ENCODE measurements at places on chromosomes 11 and 22. TPM values are rescaled to one million over a fixed set of nuclear protein-coding genes. Genes with fewer than 3 reads are reported as not detected.

The OR52N1 gene
- total RNA-seq = not detected

The NCAM1 gene
- not detected for total RNA-seq

The OR2AG1 gene
- not detected for total RNA-seq

The TRPM5 gene
- total RNA-seq = not detected

The KLHL35 gene
- total RNA-seq = 2.9 TPM

The GLB1L3 gene
- 0.50 TPM for total RNA-seq

The TNNI2 gene
- total RNA-seq = 8.8 TPM

The SERPING1 gene
- 23.8 TPM for total RNA-seq

The SLC22A25 gene
- not detected for total RNA-seq

DNA sequence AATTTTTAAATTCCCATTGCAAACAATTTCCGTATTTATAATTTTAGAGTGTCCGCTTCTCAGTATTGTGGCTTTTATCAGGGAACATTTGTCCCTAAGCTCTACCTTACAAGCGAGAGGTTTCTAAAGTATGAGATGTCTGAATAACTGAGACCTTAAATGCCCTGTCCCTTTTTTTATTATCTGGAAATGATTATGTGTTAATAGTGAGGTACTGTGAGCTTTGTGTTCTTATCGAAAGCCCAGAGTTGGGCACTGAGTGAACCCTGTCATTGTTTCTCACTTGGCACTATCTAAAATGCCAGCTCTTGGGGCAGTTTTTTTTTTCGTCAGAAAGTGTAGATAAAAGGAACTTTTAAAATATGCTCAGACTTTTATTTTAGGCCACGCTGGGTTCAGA lies 9.5 kb downstream of the CTTN start:
- no peak for DNase-seq

DNA sequence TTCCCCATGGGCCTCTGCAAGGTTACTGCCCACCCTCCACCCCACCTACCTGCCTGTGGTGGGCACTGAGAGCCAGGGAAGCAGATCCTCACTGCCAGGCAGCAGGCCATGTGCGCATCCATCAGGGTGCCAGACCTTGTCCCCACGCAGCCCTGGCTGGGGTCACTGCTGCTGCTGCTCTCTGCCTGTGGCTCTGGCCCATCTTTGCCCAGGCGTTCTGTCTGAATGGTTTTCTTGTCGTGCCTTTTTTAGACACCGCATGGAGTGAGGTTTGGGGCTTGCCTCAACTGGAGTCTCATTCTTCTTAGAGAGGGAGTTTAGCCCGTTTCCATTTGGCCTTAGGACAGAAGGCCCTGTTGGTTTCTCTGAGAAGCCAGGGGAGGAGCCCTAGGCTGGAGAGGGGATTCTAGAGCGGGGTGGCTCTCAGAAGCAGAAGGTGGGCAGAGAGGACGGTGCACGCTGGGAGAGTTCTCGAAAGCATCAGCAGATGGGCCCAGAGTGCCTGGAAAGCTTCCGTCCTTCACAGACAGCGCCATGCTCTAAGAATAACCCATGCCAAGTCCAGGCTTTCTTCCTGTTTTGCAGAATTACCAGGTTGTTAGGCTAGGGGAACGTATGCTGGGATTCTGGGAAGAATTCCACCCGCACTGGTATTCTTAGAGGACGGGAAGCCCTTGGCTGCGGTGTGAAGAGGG lies 8.1 kb downstream of the TANGO2 start:
- DNase-seq = no peak

GRCh38 chr11:99418927-99419720 lies 398.4 kb downstream of the CNTN5 start:
- DNase-seq = no peak

DNA sequence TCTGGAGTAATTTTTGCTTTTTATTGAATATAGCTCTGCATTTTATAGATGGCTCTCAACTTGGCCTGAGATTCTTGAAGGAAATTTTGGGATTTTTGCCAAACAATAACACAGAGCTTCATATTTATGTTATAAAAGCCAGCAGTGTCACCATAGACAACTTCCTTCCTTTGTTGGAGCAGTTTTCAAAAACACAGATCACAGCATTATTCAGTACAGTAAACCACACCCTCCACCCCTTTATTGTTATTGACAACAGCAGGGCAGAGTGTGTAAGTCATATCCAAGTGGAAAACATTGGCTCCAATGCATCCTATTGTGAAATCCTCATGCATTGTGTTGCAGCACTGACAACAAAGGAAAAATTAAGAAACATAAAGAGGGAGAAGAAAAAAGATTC lies 62.6 kb upstream of the PRSS23 start:
- no peak for DNase-seq

- DNase-seq = no peak
Measured at GRCh38 chr11:100984668-100985067, 144.9 kb downstream of the PGR start.

- peak; percentile 47 for DNase-seq
Measured at GRCh38 chr11:77547863-77548551, 41.7 kb upstream of the AQP11 start.

- peak; percentile 43 for DNase-seq
Measured at GRCh38 chr22:45632791-45633515, 38.7 kb upstream of the ATXN10 start.

GRCh38 chr11:10452211-10452767 lies 2.8 kb upstream of the AMPD3 start:
- no peak for DNase-seq

GRCh38 chr11:133531971-133532651 lies at the start of gene OPCML:
Gene OPCML, minus strand, starts transcription at chr11:133532501.
- no peak for DNase-seq

GRCh38 chr22:24072361-24072760 lies 61.3 kb downstream of the CABIN1 start:
- no peak for DNase-seq

GRCh38 chr11:33347490-33348125 lies 90.4 kb downstream of the HIPK3 start:
- DNase-seq = no peak

- peak; percentile 37 for DNase-seq
Measured at GRCh38 chr11:126654886-126655806, 299.7 kb downstream of the ST3GAL4 start.

DNA sequence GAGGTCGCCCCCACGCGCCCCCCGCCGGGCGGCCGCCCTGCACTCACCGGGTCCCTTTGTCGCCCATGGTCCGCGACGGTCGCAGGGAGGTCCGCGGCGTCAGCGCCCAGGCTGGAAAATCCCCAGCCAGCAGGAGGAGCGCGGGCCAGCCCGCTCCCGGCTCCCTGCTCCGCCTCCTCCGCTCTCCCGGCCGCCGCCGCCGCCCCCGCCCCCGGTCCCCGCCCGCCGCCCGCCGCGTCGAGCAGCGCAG lies at the start of gene ARRB1:
Gene ARRB1 (minus strand): TSS at position 121 of the 250 bp plus-strand sequence. CDS start 54 bp downstream, at position 67.
- no peak for DNase-seq

DNA sequence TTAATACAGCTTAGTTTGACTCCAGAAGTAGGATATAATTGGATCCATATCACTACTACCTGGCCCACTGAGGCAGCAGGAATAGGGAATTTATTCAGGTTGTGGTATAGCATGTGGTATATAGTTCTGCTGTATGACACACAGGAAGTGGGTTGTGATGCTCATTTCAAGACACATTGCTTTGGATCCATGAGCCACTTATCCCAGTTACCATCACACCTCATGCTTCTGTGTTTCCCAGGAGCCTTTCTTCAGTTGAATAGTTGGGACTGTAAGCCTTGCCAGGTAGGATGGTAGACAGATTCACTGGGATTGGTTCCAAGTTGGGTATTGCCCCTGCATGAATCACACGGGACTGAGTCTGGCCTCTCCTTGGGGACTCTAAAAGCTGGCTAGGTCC lies 9.9 kb upstream of the SLC37A2 start:
- peak; percentile 35 for DNase-seq

DNA sequence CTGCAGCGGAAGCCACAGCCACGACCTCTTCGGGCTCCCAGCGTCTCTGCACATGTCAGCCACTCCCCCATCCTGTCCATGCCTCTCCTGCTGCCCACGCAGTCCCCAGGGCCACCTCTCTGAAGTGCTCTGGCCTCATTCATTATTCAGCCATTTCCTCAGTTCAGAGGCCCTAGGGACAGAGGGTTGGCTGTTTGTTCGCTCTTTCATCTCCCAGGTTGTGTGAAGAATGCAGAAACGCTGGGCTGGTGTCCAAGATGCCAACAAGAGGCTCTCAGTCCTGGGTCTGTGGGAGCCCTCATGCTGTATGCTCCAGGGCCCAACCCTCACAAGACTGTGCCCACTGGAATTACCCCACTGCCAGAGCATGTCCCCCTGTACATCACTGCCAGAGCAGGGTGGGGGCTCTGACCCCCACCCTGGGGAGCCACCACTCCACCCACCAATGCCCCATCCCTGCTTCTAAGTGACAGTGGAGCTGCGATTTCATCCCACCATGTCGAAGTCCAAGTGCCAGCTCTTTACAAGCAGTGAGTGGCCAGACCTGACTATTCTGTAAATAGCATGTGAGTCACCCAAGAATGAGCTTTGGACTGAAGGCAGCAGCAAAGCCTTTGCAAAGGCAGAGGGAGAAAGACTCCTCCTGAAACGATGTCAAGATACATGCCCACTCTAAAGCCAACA lies 209.6 kb downstream of the BUD13 start:
- DNase-seq = no peak

DNA sequence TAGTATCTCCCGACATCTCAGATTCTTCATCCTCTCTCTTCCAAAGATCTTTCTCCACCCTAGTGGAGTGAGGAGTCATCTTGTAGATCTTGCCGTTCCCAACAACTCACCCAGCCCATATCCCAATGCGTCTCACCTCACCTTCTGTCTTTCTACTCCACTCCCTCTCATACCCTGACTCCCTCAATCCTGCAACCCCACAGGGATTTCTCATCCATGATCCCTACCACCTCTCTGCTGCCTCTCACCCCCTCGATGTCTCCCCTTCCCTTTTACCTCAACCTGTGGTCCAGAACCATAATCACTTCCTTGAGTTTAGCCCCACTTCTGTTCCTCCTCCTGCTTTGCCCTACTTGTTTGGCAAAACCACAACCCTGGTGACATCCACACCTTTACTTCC lies 41.7 kb downstream of the OTOG start:
- no peak for DNase-seq

- DNase-seq = peak; percentile 65
Measured at GRCh38 chr22:50027639-50028537, 15.3 kb upstream of the IL17REL start.

- DNase-seq = no peak
Measured at GRCh38 chr11:872799-873198, 30.1 kb downstream of the TSPAN4 start.

DNA sequence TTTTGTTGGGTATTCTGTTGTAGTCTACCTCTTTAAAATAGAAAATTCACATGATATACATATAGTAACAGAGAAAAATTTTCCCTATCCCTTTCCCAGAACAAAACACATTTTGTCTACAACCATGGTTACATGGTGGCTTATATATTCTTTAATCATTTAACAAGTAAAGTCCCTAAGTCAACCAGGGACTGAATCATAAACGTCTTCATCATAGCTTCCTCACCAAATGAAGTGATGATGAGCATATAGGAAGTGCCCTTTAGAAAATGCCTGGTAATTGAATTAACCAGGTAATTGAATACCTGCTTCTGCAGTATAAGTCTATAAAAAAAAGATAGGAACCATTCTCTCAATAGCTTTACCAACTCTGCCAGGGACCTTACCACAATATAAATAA lies 101.2 kb downstream of the APOL5 start:
- no peak for DNase-seq

GRCh38 chr11:119380160-119380826 lies 1.2 kb downstream of the USP2 start:
- DNase-seq = no peak

DNA sequence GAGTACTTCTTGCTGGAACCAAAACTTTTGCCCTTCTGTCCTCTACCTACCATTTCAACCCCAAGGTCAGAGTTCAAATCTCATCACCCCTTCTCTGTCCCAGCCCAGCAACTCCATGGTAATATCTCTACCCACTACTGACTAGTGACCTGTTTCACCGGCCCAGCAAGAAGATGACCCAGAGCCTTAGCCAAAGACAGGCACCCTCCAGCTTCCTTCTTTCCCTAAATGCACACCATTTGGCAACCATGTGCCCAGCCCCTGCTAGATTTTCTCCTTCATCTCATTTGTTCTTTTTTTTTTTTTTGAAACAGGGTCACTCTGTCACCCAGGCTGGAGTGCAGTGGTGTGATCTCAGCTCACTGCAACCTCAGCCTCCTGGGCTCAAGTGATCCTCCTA lies 14.9 kb downstream of the ARAP1 start:
- DNase-seq = no peak

DNA sequence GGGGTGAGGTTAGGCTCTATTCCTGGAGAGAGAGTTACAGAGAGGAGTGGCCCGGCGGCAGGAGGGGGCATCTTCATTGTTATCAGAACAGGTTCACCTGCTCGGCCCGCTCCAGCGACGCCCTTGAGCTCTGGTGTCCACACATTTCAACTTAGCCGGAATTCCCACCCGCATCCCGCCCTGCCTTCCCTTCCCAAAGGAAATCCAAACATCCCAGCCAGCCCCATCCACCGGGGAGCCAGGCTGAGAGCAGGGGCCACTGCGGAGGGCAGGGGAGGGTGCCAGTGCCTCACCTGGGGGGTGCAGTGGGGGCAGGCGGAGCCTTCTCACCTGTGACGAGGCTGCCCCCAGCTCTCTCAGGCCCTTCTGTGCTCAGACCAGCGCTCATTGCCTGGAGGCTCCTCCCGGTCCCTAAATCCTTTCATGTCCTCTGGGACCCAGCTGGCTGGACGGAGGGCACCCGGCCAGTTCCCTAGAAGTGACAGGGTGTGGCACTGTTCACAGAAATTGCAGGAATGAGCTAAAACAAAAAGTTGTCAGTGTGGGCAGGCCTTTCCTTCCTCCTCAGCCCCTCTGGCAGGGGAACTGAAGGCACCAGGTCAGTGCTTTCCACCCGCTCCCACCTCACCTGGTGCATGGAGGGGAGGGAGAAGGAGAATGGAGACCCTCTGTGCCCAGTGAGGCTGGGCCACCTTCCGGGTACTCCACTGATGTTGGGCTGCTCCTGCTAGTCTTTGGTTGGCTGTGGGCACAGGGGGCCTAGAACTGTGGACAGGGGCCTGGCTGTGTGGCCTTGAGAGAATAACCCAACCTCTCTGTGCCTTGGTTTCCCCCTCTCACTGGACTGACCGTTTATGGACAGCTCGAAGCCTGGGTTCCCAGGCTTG lies 2.2 kb upstream of the MRGPRG start:
- DNase-seq = no peak

DNA sequence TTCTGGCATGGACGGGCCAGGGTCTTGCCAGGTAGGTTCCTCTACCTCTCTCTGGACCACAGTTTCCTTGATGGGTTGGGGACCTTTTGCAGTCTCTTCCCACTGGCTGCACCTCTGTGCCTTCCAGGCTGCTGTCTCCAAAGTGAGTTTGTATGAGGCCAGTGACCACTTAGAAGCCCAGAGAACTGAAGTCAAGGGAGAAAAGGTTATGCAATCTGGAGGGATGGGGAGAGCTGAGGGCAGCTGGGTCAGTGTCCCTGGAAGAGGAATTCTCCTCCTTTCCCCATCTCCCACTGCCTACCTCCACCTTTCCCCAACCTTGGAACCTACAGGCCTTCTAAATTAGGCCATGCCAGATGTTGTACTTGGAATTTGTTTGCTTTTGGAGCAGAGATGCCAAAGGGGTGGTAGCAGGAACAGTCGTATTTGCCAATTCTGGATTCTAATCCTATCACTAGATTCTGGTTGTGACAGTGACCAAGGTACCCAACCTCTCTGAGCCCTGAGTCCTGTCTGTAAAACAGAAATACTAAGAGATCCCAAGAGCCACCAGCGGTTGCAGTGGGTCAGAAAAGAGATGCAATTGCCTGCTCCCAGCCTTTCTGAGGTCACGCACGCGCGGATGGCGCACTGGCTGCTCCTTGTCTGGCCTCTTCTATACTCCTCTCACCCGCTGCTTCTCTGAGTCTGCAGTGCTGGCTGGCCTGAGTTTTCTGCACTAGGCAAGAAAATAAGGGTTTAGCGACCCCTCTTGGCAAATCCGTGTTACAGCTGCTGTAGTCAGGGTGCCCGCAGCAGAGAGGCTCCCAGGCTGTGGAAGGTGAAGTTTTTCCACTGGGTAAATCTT lies 10.7 kb upstream of the ACCSL start:
- peak; percentile 51 for DNase-seq

Data from mammary epithelial cell (primary cell).